ENCODE measurements at places on chromosomes 3 and 15. TPM values are rescaled to one million over a fixed set of nuclear protein-coding genes. Genes with fewer than 3 reads are reported as not detected.
A peak's percentile ranks its signal among the peaks of the same experiment; 100 is the strongest.

Gene CX3CR1
- 1.9 TPM for total RNA-seq

Gene CEP70
- total RNA-seq = 74.2 TPM

Gene TCAIM
- 27.3 TPM for total RNA-seq

Gene SLC22A13
- total RNA-seq = 0.54 TPM

- no peak for DNase-seq
These were observed 40.0 kb downstream of the FOXP1 start for GRCh38 chr3:71543371-71544016.

DNA sequence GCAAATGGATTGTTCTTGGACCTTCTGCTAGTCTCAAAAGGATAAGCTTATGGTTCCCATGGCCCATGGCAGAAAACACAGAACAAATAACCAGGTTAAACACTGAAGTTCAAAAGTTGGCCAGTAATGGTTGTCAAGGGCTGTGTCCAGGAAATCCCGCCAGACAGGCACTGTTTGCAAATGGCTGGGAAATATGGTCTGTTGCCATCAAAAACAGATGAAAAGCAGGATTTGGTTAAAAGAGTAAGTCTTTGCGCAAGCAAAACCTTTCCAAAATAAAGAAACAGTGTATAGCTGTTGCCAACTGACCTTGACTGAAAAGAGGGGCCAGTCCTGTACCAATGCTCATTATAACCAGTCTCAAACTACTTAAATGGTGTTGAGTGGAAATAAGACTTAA is 58.6 kb downstream of the WWTR1 start:
- DNase-seq = no peak

DNA sequence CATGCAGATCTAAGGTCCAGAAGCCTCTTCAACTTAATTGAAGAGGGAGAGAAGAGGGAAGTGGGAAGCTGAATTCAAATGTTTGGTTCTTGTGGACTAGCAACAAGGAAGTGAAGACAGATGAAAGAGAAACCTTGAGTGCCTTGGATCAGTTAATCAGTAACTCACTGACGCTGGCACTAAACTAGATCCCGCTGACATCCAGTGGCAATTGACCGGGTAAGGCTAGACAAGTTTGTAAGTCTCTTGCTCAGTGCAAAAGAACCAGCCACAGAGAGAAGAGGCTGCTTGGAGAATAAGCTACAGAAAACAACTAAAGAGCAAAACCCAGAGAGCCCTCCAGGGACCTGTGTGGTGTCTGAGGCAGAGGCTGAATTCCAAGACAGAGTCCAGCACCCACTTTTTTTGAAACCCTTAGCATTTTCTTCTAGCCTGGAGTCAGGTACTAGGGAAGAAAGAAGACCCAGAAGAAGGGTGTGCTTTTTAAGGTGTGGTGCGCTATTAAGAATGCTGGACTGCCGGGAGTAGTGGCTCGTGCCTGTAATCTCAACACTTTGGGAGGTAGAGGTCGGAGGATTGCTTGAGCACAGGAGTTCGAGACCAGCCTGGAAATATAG is 6.9 kb downstream of the PLCH1 start:
- peak; percentile 39 for DNase-seq

- no peak for DNase-seq
These were observed 49.2 kb downstream of the MRPL3 start for GRCh38 chr3:131453533-131453932.

GRCh38 chr15:74398183-74398582 is 30.7 kb upstream of the CYP11A1 start:
- no peak for DNase-seq

DNA sequence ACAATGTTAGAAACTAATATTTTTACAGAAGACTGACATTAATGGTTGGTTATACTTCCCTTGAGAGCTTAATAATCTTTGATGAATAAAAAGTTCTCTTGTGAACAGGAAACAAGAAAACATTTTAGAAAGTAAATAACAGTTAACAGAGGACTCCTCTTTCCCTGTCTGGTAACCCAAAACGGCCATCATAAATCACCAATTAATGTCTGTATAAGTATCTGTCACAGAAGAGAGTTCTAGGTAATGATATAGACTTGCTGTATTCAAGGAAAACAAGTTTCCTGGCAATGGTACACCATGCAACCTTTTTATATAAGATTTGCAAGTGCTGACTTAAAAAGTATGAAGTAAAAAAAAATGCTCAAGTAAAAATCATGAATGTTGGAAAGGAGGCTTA is 426.7 kb downstream of the SOX2 start:
- DNase-seq = no peak

DNA sequence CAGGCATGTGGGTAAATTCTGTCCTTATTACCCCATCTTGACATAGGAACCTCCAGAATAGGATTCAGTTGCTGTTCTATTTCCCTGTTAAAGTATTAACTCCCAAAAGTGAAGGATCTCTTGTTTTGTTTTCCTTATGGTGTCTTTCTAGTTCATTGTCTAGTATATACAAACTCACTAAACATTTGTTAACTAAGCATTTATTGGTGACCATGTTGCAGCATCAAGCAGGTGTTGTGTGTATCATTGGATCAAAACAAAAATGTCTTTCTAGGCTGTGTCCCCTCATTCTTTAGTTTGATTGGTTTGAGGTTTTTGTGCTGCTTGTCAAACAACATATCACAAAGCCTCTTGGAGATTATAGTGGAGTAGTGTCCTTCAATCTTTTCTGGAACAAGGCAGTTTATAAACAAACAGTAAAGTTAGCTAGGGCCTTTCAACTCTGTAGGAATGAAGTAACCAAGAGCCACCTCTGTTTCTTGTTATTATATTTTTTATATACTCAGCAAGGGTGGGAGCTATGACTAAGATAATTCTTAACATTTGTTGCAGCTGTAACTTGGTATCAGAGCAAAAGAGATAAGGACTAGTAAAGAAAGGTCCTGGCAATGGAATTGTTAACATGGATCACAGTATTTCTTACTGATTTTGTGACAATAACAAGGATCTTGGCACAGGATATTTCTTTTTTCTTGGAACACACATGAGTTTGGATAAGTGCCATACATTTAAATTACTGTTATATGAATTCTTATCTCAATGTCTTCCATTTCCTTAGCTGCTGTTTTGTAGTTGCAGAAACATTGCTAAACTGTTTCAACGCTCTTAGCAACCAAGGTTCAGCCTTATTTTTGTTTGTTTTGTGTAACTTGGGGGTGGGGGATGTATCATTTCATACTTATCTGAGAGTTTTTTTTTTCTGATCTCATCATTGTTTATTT is 49.3 kb downstream of the TMOD3 start:
- no peak for DNase-seq

DNA sequence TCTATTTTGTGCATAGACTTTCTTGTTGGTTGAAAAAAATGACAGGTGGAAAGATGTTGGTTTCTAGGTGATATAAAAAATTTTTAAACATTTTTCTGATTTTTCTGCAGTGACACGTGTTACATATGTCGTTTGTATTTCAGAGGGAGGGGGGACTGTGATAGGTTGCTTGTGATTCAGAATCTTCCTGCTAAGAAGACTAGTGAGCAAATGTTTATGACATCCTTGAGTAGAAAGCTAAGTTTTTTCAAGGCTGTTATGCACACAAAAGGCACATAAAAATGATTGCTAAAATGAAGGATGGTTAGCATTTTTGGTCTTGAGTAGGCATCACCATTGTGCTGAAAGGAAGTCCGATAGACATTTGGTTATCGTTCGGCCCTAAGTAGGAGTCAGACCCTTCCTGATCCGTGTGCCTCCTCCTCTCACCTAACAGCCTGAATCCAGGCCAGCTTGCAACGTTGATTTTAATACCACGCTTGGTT is 1.5 kb downstream of the ZNF639 start:
- DNase-seq = peak; percentile 60

Gene SLC6A1
- total RNA-seq = not detected

All from thyroid gland (tissue), 4 donors.